ENCODE measurements at places on chromosomes 1 and 21. TPM values are rescaled to one million over a fixed set of nuclear protein-coding genes. Genes with fewer than 3 reads are reported as not detected.

The POGZ gene
- total RNA-seq, result 12.8 TPM

The ADAMTS4 gene
- 3.6 TPM for total RNA-seq

The C1orf185 gene
- not detected for total RNA-seq

The IGSF9 gene
- total RNA-seq, result under 0.01 TPM

The SPATA21 gene
- total RNA-seq, result not detected

The GNAT2 gene
- 0.30 TPM for total RNA-seq

The USP33 gene
- 34.5 TPM for total RNA-seq

The TSSK3 gene
- total RNA-seq, result under 0.01 TPM

The LRRC3 gene
- 1.3 TPM for total RNA-seq

The PROK1 gene
- not detected for total RNA-seq

The CLIC6 gene
- total RNA-seq, result under 0.01 TPM

The LEFTY2 gene
- total RNA-seq, result under 0.01 TPM

The LCE3E gene
- total RNA-seq, result not detected

The NIPAL3 gene
- 39.7 TPM for total RNA-seq

The FCRL5 gene
- total RNA-seq, result not detected

The RAD54L gene
- 13.4 TPM for total RNA-seq

Data from bronchus fibroblast of lung (primary cell).